ENCODE measurements at places on chromosomes 5 and 9. TPM values are rescaled to one million over a fixed set of nuclear protein-coding genes. Genes with fewer than 3 reads are reported as not detected.

ZNF879 gene
- total RNA-seq = 5.5 TPM

SAXO1 gene
- not detected for total RNA-seq

C9orf153 gene
- 0.55 TPM for total RNA-seq

PCDHB5 gene
- total RNA-seq = 23.8 TPM

SLU7 gene
- 38.1 TPM for total RNA-seq

ARSK gene
- total RNA-seq = 13.8 TPM

CCNG1 gene
- 199 TPM for total RNA-seq

ACTL7B gene
- not detected for total RNA-seq

AHRR gene
- 0.15 TPM for total RNA-seq

TMC1 gene
- total RNA-seq = not detected

SPINK1 gene
- total RNA-seq = not detected

OSMR gene
- 0.03 TPM for total RNA-seq

NR4A3 gene
- 0.32 TPM for total RNA-seq

Data from SJCRH30 (cell line).